Left ventricle myocardium superior (tissue), 1 donor: ENCODE measurements at places on chromosomes 16 and 17. TPM values are rescaled to one million over a fixed set of nuclear protein-coding genes. Genes with fewer than 3 reads are reported as not detected.

HES7 gene
- total RNA-seq, result not detected

- no peak for DNase-seq
Measured at GRCh38 chr17:37045351-37045922, 96.7 kb downstream of the AATF start.

DNA sequence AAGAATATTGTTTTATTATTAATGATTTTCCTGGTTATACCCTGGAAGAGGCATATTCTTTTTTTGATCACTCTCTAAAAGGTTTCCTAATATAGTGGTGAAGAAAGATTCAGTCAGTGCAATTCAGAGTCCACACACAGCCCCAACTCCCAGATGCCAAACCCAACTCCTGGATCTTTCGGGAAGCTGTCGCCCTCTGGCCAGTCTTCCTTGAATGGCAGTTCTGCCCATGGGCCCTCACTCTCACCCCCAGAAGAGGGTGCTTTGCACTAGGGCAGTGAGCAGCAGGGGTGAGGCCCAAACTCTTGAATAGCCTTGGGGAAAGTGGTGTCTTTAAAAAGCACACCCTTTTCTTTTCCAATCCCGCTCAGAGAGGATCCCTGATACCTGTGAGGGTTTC lies 11.0 kb downstream of the KRT32 start:
- DNase-seq, result no peak

TEFM gene
- total RNA-seq, result 14.2 TPM
